T-helper 1 cell (primary cell): ENCODE measurements at places on chromosomes 4 and X.
A peak's percentile ranks its signal among the peaks of the same experiment; 100 is the strongest.

GRCh38 chr4:189185810-189186432 lies 754.8 kb upstream of the FRG1 start:
- DNase-seq = no peak

DNA sequence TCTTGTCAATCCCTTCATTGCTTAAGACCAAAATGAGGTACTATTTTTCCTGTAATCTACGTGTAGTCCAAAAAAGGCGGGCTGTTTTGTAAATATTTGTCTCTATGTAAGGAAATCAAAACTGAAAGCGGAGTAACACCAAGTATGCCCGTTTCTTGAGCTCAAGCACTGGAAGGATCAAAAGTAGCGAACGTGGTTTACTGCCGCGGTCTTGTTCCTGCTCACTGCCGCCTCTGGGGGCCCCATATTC lies 71.5 kb downstream of the AFF1 start:
- no peak for DNase-seq

GRCh38 chr4:174521800-174522182 lies 497 bp downstream of the HPGD start:
- DNase-seq = peak; percentile 36

DNA sequence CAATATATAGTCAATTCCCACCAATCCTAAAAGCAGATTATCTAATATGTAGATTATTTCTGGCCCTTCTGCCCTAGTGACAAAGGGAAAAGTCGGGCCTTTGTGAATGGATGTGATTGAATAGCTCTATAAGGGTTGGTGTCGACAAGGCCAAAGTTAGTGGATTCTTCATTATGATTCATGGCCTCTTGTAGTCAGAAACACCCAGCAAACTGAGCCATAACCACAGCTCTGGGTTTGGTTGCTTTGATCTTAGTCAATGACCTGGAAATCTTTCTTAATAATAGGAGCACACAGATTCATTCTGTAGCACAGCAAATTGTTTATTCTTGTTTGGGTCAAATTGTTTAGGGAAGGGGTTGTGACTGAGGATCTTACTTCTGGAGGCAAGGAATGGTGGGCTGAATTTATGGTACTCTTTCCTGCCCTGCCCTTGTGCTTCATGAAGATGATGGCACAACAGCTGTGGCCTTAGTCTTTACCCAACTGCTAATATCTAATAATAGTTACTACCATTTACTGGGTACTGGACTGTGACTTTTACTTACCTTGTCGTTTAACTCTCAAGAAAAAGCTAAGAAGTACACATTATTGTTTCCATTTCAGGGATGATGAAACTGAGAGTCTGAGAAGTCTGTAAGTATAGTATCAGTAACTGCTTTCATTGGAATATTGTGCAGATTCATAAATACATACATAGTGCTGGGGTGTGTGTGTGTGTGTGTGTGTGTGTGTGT lies 74.0 kb downstream of the AFF2 start:
- DNase-seq = no peak

DNA sequence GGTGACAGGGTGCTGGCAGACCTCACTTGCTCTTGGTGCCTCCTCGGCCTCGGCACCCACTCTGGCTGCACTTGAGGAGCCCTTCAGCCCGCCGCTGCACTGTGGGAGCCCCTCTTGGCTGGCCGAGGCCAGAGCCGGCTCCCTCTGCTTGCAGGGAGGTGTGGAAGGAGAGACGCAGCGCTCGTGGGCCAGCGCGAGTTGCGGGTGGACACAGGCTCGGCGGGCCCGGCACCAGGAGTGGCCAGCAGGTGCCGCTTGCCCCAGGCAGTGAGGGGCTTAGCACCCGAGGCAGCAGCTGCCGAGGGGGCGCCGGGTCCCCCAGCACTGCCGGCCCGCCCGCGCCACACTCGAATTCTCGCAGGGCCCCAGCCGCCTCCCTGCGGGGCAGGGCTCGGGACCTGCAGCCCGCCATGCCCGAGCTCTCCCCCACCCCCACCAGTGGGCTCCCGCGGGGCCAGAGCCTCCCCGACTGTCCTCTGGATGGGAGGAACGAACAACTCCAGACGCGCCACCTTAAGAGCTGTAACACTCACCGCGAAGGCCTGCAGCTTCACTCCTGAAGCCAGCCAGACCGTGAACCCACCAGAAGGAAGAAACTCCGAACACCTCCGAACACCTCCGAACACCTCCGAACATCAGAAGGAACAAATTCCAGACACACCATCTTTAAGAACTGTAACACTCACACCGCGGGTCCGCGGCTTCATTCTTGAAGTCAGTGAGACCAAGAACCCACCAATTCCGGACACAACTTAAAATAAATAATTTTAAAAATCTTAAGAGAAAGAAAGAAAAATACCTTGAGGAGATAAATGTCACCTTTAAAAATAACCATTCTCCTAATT lies 311.1 kb upstream of the SLC7A11 start:
- DNase-seq = no peak

DNA sequence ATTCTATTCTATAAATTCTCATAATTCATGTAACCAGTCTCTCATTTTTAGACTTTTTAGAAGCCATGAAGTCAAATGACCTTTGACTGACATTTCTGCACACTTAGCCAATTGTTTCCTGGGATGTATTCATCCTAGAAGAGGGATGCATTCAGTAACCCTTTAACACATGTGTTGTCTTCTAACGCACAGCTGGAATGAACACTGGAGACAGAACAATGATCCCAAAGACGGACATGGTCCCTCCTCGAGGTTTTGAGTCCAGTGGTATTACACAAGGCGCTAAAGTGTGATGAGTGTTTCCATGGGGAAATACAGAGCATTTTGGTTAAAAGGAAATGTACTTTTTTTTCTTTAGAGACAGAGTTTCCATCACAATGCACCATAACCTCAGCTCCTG lies 39.8 kb upstream of the CLDN24 start:
- DNase-seq = no peak

- no peak for DNase-seq
These were observed 8.9 kb upstream of the CCNG2 start for GRCh38 chr4:77148078-77148477.

DNA sequence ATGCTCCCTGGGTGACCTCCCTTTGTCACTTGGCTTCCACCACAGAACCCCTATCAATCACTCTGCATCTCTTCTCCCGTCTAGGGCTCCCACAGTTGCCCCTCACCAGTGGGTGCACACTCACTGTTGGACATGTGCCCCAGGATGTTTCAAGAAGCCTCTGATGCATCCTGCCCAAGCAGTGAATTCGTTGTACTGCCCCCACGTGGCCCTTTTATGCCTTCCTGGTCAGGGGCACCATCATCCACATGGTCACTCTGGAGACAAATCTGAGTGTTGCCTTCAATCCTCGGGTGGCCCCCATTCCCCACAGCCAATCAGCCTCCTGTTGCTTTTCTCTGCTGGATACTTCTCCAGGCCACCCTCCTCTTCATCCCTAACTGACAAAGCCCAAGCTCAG lies 12.2 kb downstream of the ITIH6 start:
- no peak for DNase-seq

DNA sequence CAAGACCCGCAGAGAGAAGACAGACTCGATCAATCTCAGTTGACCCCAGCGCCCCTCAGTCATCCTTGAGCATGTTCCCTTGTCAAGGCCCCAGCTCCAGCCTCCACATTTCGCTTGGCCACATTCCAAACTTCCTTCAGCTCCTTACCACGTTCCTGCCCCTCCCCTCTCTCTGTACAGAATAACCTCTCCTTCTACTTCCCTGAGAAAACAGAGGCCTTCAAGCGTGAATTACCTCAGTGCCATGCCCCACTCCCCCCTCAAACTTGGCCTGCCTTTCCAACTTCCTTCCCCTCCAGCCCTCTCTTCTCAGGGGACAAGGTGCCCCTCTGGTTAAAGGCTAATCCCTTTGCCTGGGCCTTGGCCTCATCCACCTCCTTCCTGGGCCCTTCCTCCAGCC lies 3.2 kb upstream of the RIPPLY1 start:
- no peak for DNase-seq

GRCh38 chr4:80094191-80094590 lies 21.2 kb upstream of the ANTXR2 start:
- DNase-seq = no peak

- no peak for DNase-seq
These were observed 2.0 kb upstream of the NYX start for GRCh38 chrX:41445171-41445570.

DNA sequence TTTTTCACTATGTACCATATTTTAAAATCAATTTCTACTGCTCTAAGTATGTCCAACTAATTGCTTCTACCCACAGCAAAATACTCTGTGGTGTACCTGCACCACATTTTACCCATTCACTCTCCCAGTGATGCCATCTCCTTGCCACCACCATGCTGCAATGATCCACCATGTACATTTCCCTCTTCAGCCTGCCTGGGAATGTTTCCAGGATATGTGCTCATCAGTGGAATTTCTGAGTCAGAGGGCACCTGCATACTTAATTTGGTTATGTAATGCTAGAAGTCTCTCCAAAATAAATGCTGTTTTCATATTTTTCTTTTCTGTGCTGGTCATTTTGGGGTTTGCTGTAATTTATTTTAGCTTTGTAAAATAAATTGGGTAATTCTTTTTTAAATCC lies 33.2 kb upstream of the OCIAD2 start:
- DNase-seq = no peak

GRCh38 chr4:123547216-123548165 lies 150.9 kb downstream of the SPRY1 start:
- no peak for DNase-seq

- DNase-seq = no peak
These were observed 245.9 kb downstream of the HS3ST1 start for GRCh38 chr4:11182586-11183355.

- DNase-seq = no peak
These were observed 4.3 kb upstream of the DCHS2 start for GRCh38 chr4:154495867-154496266.

GRCh38 chr4:146247356-146247755 lies 33.0 kb downstream of the REELD1 start:
- DNase-seq = no peak

- DNase-seq = no peak
These were observed 247.6 kb downstream of the DCLK2 start for GRCh38 chr4:150325872-150326271.

DNA sequence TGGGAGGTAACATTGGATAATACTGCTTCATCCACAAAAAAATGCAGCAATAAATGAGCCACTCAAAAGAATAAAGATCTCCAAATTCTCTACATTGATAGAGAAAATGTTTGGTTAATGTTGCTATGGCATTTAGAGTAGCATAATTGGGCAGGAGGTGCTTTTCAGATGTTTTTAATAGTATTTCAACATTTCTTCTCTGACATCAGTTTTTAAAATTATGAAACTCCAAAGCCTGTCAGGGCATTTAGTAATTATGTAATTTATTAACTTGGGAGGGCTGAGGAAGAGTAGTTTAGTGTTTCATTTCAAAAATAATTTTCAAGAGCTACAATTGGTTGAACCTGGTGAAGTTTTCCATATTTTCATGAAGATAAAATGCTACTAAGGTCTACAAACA lies 211.3 kb upstream of the INTU start:
- no peak for DNase-seq

DNA sequence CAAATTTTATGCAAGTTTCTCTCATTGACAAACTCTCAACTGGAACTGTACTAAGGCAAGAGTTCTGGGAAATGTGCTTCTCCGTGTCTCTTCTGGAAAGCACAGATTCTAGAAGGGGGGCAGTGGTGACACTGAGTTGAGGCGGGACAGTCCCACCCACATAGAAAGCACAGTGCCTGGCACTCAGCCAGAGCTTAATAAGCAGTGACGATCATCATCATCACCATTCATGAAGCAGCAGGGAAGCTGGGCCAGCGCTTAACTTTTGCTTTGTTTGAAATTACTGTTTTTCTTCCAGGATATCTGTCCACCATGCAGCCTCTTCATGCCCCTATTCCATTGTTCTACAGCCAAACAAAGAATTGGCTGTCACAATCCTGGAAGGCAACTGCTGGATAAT lies 60.3 kb downstream of the BEND2 start:
- DNase-seq = no peak

- DNase-seq = no peak
These were observed 29.2 kb downstream of the CLRN2 start for GRCh38 chr4:17544205-17544604.

DNA sequence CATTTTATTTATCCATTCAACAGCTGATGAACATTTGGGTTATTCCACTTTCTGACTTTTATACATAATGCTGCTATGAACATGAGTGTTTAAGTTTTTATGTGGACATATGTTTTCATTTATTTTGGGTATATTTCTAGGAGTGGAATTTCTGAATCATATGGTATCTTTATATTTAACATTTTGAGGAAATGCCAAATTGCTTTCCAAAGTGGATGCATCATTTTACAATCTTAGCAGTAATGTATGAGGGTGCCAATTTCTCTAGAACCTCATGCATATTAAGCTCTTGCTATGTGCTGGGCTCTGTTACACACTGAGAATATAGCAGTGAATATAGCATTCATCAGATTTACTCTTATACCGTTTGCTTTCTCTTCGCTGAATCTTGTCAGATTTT lies 983.7 kb downstream of the STIM2 start:
- DNase-seq = no peak

GRCh38 chr4:90883519-90883918 lies 756.3 kb downstream of the CCSER1 start:
- no peak for DNase-seq

GRCh38 chrX:12946838-12947544 lies 27.9 kb upstream of the TMSB4X start:
- DNase-seq = peak; percentile 63

- DNase-seq = no peak
These were observed 21.1 kb upstream of the UBA1 start for GRCh38 chrX:47172549-47172948.

DNA sequence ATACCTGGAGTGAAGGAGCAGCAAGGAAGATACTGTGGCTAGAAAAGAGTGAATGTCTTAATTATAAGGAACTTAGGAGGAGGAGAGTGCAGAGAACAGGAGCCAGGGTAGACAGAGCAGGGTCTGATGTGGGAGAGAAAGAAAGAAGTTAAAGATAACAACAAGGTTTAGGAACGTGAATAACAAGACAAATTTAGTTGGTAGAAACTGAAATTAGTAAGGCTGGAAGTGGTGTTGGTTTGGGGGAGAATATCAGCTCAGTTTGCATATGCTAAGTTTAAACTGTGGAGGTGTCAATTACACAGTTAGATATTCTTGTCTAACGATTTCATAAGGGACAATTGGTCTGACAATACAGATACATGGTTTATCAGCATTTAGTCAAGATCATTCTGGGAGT lies 1123.7 kb upstream of the PABPC4L start:
- DNase-seq = no peak

DNA sequence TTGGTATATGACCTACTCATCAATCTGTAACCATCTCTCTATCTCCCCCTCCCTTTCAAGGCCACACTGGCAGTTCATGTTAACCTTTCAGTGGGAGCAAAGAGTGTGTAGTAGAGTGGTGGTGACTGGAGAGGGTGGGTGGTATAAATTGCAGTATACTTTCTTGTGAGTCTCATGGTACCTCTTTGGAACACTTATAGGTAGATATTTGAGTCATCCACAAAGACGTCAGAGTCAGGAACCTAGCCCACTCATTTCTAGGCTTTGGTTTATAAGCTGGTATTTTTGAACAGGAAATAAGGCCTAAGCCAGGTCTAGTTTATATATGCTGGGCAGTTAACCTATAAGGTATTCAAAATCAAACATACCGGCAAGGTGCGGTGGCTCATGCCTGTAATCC lies 36.3 kb downstream of the RLIM start:
- DNase-seq = no peak
